ENCODE measurements at places on chromosomes 5 and 9. TPM values are rescaled to one million over a fixed set of nuclear protein-coding genes. Genes with fewer than 3 reads are reported as not detected.

Gene ST8SIA4
- total RNA-seq = 0.73 TPM

Gene SPINK7
- not detected for total RNA-seq

Gene SEMA5A
- 40.0 TPM for total RNA-seq

Gene SLC22A4
- total RNA-seq = 0.67 TPM

Gene SIGMAR1
- 213 TPM for total RNA-seq

Gene ANKDD1B
- under 0.01 TPM for total RNA-seq

Gene MBLAC2
- 10.0 TPM for total RNA-seq

Gene HTR1A
- not detected for total RNA-seq

Gene ADCY2
- 1.7 TPM for total RNA-seq

Gene PLK2
- 180 TPM for total RNA-seq

Gene FOXE1
- total RNA-seq = not detected

Gene ARSB
- 29.3 TPM for total RNA-seq

Gene FOXD4L6
- total RNA-seq = not detected

Gene UNC5A
- not detected for total RNA-seq

Gene ZNF454
- not detected for total RNA-seq

Gene EGFL7
- total RNA-seq = 8.0 TPM

Gene SNX2
- 172 TPM for total RNA-seq

Gene CEMIP2
- total RNA-seq = 23.1 TPM

Gene CCDC171
- 49.8 TPM for total RNA-seq

Gene POU5F2
- 1.0 TPM for total RNA-seq

Gene ANKRD18A
- under 0.01 TPM for total RNA-seq

Gene HAVCR2
- total RNA-seq = not detected

Gene ELOVL7
- 1.1 TPM for total RNA-seq

Gene RNF224
- under 0.01 TPM for total RNA-seq

Gene PCDHAC2
- total RNA-seq = under 0.01 TPM

Gene OR1J2
- total RNA-seq = not detected

Gene GMCL2
- total RNA-seq = not detected

Gene FBP2
- not detected for total RNA-seq

Gene SLC36A3
- not detected for total RNA-seq

Gene NUTM2G
- total RNA-seq = not detected

Gene ZNF354C
- total RNA-seq = 5.0 TPM

Gene RNF180
- 5.3 TPM for total RNA-seq

Gene TMOD1
- 3.1 TPM for total RNA-seq

Gene PCDHGA10
- total RNA-seq = 4.5 TPM

Gene DBH
- not detected for total RNA-seq

Gene CARD9
- total RNA-seq = 0.33 TPM

Gene CCDC183
- total RNA-seq = 0.69 TPM

Gene RAPGEF6
- total RNA-seq = 22.4 TPM

Gene ABO
- not detected for total RNA-seq
